ENCODE measurements at places on chromosomes 3 and 15.

DNA sequence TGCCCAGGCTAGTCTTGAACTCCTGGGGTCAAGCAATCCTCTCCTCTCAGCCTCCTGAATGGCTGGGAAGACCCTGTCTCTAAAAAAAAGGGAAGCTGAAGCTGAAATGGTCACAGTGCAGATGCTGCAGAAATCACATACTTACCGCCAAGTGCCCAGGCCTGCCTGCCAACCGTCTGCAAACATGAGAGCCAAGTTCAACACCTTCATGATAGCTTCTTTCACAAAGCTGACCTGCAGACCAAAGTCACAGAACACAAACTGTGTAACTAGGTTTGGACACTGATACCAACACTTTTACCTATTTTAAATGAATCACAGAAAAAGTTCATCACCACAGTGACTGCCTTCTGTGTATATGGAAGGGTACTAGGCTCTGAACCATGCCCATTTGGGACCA is 22.8 kb upstream of the CYFIP1 start:
- no peak for DNase-seq

DNA sequence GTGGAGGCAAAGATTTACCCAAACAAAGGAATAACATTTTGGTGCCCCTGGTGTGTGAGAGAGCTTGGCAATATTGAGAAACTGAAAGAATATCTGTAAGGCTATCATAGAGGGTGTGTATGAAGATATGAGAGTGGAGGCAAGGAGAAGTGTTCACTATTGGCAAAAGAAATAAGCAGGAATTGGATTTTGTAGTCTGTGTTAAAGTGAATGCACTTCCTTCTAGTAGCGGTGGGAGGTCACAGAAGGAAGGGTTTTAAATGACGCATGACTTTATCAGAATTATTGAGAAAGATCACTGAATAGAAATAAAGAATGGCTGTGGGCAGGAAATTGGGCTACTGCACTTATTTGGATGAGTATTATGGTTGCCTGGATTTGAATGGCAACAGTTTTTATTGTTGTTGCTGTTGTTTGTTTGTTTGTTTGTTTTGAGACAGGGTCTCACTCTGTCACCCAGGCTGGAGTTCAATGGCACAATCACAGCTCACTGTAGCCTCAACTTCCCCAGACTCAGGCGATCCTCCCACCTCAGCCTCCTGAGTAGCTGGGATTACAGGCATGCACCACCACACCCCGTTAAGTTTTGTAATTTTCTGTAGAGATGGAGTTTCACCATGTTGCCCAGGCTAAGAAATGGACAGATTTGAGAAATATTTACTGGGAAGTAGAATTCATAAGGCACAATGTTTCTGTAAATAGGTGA is 16.3 kb downstream of the MME start:
- DNase-seq, result no peak

GRCh38 chr3:76728426-76728825 is 311.5 kb upstream of the ROBO2 start:
- no peak for DNase-seq

DNA sequence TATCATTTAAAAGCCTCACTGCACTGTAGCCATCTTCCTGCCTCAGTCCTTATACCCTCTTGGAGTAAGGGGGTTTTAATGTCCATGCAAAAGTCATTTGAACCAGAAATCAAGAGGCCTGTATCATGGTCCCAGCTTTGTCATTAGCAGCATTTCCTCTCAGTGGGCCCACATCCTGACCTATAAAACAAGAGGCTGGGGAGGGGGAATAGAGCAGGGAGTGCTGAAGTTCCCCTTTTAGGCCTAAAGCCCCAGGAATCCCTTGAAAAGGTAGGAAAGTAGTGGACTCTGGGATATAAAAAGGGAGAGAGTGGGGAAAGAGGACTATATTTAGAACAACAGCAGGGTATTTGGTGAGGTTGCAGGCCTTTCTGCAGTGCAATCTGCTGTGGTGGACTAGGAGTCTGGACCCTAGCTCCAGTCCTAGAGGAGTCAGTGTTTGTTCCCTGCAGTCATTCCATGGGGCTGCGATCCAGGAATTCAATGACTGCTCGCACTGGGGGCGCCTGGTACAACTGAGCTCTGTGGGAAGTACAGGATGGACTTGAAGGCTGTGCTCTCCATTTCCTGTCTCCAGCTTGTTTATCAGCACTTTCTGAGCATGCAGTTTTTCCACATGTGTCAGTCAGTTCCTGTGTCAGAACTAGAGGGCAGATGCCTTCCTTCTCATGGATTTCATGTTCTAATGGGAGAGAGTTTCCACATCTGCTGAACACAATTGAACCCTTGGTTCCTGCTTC is 46.8 kb downstream of the PDHB start:
- DNase-seq, result no peak

DNA sequence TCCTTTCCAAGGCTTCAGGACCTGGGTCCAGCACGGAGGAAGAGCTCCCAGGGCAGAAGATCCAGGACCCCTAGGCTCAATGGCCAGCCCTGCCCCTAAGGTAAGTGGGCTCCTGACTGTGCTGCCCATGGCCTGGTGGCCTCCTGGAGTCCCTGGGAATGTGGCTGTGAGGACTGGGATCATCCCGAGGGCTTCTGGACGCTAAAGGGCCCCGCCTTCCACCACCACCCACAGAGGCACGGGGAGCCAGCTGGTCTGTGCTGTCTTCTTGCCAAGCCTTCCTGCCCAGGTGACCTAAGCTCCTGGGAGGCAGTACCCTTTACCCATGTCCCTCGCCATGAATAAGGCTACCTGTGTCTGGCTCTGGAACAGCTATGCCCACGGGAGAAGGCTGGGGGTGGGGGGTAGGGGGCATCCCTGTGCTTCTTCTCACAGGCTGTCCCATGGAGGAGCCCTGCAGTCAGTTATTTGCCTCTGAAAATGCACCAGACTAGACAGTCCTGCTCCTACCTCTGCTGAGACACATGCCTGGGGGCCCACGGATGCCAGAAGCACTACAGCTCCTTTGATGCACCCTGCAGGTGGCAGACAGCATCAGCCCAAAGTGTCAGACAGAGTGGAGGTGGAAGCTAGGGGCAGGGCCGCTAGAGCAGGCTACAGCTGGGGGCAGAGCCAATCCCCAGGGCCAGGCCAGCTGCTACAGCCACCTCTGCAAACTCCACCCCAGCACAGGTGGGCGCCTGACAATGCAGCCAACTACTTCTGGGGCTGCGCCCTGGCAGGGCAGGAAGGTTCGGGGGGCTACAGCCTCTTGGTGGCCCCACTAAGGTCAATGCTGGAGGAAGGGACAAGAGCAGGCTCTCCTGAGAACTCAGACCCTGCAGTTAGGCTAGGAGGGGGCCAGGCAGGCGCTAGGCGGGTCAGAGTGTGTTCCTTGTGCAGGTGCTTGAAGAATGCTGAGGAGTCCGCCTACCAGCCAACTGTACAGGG is 90.9 kb downstream of the SEC22A start:
- no peak for DNase-seq

DNA sequence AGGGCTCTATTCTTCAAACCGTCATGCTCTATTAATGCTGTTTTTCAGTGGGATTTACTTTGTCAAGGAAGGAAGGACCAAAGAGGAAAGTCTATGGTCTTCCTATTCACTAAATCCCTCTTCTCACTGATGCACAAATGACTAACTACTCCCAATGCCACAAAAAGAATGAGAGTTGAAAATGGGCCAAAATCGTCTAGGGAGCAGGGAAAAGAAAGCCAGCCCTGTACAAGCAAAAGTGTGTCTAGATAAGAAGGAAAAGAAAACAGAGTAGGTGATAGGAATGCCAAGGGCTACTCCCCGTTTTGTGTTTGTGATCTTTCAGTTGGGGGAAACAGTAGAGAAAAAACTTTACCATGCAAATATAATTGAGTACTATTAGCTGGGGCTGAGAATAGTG is 97.2 kb upstream of the TMCO5A start:
- DNase-seq, result no peak

- no peak for DNase-seq
Observed at GRCh38 chr3:159914426-159914825, 74.2 kb upstream of the IL12A start.

DNA sequence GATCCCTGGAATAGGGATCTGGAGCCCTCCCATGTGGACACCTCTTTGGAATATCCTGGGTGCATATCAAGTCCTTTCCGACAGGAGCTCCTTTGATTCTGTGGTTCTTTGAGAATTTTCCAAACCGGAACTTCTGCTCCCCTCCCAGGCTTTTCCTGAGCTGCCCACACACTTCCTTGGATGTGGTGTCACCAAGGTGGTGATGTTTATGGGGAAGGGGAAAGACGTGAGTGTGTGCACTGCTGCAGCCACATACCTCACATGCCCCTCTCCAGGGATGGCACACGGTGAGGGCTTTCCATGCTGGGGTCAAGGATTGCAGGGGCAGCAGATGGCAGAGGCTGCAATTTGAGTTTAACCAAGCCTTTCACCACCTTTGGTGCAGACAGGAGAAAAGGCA is 27.9 kb upstream of the PSTPIP1 start:
- no peak for DNase-seq

DNA sequence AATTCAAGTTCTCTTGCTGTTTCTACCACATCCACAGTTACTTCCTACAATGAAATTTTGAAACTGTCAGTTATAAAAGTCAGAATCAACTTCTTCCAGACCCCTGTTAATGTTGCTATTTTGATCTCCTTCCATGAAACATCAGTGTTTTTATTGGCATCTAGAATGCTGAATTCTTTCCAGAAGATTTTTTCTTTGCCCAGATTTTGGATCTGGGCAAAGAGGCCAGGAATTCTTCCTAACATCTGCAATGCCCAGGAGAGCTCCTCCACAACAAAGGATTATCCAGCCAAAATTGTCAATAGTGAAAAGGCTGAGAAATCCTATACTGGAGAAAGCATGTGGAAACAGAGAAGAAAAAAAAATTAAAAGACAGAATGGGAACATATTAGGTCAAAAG is 75.5 kb downstream of the SERPINI1 start:
- DNase-seq, result no peak

Measured in WERI-Rb-1 (cell line).